ENCODE measurements at places on chromosomes 6 and 20.
A peak's percentile ranks its signal among the peaks of the same experiment; 100 is the strongest.

- DNase-seq = no peak
These were observed 23.8 kb downstream of the GABRR2 start for GRCh38 chr6:89291256-89291819.

- no peak for DNase-seq
These were observed 5.7 kb downstream of the ARHGAP40 start for GRCh38 chr20:38607351-38607750.

GRCh38 chr6:162442687-162443086, 284.9 kb downstream of the PRKN start:
- DNase-seq = peak; percentile 11

DNA sequence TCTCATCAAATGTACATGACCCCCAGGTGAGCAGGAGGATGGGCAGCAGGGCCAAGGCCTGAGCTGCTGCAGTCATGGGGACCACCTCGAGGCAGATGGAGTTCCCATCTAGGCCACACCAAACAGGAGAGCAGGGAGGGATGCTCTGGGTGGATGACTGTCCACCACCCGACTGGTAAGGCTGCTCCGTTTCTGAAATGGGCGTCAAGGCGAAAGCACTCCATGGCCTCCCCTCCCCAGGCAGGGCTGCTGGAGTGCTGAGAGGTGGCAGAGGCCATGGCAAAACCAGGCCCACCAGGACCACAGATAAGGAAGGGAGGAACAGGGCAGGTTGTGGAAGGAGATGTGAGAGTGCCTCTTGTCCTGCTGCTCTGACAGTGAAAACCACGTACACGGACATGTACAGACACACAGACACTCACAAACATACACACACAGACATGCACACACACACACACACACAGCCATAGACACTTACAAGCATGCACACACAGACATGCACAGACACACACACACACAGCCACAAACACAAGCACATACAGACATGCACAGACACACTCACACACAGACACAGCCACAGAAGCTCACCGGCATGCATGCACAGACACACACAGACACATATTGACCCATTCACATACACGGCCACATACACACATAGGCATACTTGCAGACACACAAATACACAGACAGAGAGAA, 93.2 kb downstream of the PSMG4 start:
- DNase-seq = no peak

DNA sequence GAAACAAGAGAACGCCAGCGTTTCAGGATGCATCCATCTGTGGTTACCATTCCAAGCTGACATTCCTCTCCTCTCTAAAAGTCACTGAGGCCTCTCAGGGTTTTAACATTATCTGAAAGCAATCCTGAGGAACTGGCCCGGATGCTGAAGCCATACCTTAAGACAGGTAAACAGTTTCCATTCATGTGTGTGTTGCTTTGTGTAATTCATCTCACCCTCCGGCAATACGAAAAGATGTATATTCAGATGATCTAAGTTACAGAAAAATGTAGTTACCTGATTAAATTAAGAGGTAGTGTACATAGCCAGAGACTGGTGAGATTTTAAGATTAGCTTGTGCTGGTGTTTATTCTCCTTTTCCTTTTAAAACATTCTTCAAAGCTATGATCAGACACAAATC, 68.4 kb upstream of the BACH2 start:
- no peak for DNase-seq

- DNase-seq = peak; percentile 26
These were observed 41.9 kb downstream of the UTRN start for GRCh38 chr6:144327081-144327480.

- peak; percentile 42 for DNase-seq
These were observed 65.8 kb downstream of the REV3L start for GRCh38 chr6:111417181-111417585.

GRCh38 chr6:152575621-152576150, 61.5 kb downstream of the SYNE1 start:
- peak; percentile 25 for DNase-seq

DNA sequence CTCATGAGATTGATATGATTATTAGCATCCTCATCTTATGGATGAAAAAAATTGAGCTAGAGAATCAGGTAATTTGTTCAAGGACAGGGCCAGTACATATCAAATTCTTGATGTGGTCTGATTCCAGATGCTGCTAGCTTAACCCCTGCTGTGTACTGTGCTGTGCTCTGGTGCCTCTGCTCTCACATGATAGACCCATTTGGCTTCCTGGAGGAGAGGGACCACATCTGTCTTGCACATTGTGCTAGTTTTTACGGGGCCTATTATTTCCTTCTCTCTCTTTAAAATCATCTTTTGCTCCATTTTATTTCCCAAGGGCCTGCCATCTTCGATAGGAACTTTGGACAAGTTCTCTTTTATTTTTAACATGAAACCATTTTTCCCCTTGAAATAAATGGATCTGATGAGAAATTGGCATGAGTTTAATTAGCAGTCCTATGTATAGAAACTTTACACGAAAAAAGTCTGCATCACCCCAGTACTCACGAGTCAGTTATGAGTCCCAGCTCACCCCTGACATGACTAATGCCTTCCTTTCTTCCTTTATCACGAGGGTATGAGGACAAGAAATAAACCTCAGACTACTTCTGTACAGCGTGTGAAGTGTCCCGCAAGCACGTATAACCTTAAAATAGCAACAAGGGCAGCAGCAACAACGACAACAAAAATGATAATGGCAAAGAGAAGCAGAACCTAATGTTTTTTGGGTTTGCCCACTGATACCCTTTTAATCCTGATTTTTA, 26.5 kb downstream of the CD109 start:
- peak; percentile 94 for DNase-seq

DNA sequence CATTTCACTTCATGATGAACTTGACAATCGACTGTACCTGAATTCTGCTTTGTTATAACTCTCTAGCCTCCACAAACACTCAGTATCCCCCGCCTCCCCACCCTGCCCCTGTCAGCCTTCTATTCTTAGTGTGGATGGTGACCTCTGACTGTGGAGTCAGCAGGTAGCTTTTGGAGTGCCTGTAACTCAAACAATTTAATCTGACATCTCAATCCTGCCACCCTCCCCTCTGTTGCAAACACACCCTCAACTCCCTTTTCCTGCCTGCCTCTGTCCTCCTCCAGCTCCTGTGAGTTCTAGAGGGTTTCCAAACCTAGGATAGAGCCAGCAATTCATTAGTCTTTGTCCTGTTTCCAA, 20.3 kb downstream of the DAAM2 start:
- no peak for DNase-seq

- DNase-seq = peak; percentile 59
These were observed 42.2 kb upstream of the DSE start for GRCh38 chr6:116328528-116328903.

DNA sequence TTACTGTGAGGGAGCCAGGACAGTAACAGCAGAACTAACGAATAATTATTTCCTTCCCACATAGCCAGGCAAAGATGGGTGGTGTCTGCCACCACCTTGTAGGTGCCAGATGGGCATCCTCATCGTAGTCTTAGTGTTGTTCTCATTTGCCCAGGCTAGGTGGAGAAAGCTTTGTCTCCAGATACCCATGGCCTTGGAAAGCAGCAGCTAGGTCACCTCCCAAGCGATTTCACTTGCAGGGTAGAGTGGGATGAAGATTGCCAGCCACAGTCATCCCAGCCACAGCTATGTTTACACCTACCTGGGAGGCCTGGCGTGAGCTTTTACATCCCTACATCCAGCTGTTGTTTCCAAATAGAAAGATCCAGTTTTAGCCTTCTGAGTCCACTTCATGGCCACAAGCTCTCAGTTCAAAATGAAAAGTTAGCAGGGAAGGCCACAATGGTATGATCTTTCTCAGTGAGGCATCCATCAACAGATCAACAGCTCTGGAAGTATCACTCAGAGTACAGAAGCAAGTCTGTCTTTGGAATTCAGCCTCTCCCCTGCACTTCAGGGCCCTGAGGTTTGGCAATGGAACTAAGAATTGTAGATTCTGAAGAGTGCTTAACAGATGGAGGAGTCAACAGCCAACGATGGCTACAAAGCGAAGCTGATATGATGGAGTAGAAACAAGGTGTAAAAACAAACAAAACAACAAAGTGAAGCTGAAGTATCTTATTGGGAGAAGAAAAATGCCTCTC, 11.0 kb upstream of the SNRPC start:
- no peak for DNase-seq

DNA sequence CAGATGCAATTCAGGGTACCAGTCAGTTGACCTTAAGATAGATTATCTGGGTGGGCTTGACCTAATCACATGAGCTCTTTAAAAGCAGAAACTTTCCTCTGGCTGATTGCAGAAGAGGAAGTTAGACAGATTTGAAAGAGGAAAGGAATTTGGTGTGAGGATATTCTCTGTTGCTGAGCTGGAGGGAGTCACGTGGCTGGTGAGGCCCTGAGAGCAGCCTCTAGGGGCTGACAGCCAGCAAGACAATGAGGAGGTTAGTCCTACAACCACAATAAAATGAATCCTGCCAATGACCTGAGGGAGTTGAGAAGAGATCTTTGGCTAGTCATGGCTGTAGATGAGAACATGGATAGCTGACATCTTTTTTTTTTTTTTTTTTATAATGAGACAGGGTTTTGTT, 87.0 kb upstream of the B3GAT2 start:
- DNase-seq = peak; percentile 2

DNA sequence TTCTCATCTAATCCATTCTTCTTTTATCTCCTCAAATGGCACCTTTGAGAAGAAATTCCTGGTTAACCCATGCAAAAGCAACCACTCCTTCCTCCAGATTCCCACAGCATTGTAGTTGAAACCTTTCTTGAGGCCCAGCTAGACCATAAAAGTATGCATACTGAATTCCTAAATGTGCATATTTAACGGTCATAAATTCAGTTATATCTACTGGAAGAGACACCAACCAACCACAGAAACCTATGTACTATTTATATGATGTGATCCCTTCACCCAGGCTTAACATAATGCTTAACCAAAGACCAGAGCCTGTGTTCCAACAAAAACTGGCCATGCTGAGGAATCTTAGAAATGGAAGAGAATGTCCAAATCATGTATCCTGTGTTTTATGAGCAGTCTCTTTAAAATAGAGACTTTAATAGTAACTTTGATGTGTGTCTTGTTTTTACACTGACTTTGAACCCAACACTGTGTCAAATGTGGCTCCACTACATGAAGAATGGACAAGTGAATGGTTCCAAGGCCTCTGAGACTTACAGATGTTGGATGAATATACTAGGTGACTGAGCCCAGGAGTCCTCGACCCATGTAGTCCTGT, 11.4 kb upstream of the TAF8 start:
- peak; percentile 63 for DNase-seq

- peak; percentile 94 for DNase-seq
These were observed 367.6 kb downstream of the TENT5A start for GRCh38 chr6:81384921-81385320.

DNA sequence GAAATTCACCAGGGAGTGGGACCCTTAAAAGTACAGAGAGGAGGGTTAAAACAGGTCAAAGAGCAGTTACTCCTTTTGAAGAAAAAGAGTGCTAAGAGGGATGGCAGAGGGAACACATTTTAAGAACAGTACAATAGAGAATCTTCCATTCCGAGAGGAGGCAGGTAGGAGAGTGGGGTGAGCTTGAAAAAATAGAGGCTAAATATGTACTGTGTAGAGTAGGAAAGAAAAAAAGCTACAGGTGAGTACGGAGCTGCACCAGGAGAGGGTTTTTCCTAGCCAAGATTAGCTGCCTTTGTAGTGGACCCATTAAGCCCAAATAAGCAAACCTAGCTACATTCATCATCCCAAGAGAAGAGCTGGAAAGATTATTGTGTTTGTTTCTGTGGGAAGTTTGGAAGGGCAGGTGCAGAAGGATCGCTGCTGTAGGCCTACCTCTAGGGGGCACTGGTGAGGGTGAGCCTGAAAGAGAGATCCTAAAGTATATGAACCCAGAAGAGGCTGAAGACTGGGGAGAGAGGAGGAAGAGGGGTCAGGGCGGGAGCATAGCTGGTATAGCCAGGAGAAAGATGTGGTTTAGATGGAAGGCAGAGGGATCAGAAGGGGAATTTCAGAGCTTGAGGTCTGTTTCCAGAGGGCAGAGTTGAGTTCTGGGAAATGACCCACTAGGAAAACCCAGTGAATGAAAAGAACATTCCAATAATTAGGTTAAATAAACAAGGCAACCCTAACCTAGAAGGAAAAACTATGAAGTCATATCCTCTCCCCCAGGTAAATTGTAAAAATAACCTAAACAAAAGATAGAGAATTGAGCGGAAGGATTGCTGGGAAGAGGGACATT, 50.2 kb upstream of the HINT3 start:
- peak; percentile 12 for DNase-seq

GRCh38 chr6:84218091-84218490, 9.4 kb downstream of the CEP162 start:
- DNase-seq = no peak

DNA sequence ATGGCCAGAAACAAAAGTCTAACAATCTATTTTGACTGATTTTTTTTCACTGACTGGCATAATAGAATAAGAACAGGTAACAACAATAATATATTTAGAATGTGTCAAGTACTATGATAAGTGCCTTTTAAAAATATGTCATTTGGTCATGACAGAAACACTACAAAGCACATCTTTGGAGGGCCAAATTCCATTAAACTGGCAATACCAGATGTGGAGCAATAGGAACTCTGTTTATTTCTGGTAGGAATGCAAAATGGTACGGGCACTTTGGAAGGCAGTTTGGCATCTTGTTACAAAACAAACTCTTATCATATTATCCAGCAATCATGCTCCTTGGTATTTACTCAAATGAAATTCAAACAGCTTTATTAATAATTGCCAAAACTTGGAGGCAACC, 39.3 kb downstream of the TENT5A start:
- no peak for DNase-seq

DNA sequence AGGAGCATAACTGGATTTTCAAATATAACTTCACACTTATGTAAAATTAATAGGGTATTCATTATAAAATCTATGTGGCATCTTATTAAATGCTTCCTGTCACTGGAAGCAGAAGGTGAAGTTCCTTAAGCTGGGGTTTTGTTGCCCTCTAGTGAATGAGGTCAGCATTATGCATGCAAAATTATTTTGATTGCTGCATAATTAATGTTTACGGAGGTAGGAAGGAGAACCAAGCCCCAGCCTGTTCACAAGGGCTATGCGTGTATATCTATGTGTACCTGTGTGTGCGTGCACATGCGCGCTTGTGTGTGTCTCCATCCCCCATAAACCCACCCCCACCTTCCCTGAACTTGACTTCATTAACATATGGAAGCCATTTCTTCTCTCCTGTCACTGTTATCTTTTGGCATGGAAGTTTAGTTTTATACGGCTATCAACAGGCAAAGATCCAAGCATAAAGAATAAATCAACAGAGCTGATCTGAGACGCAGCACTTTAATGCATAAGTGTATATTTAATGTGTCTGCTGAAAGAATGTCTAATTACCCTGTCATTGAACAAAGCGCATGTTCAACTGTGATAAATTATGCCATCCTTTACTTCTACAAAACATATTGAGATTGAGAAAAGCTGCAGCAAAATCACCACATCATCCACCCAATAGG, 90.2 kb upstream of the CDH4 start:
- DNase-seq = peak; percentile 15

- DNase-seq = no peak
These were observed 65.2 kb downstream of the EDN1 start for GRCh38 chr6:12355354-12355753.

GRCh38 chr6:163570579-163571231, 156.2 kb downstream of the QKI start:
- no peak for DNase-seq

- DNase-seq = no peak
These were observed 149.1 kb downstream of the KCNQ5 start for GRCh38 chr6:72770959-72771358.
